DMS153 (cell line): ENCODE measurements at places on chromosomes 3 and 15.

DNA sequence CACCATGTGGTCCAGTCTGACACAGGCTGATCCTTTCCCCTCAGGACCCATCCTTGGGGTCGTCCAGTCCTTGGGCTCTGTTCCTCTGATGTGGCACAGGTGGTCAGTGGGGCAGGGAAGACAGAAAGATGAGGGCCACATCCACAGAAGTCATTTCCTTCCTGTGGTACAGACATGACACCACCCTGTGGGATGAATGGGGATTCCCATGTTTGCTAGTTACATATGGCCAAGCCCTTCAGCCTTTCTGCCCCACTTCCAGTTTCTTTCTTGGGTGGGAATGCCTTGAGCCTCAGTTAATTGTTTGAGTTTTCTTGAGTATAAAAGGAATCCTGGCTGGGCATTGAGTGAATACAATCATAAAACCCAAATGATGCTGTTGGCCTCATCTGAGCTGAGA is 284.7 kb upstream of the CTDSPL start:
- no peak for DNase-seq

- no peak for DNase-seq
These were observed 41.6 kb downstream of the KLHL18 start for GRCh38 chr3:47324278-47324865.

DNA sequence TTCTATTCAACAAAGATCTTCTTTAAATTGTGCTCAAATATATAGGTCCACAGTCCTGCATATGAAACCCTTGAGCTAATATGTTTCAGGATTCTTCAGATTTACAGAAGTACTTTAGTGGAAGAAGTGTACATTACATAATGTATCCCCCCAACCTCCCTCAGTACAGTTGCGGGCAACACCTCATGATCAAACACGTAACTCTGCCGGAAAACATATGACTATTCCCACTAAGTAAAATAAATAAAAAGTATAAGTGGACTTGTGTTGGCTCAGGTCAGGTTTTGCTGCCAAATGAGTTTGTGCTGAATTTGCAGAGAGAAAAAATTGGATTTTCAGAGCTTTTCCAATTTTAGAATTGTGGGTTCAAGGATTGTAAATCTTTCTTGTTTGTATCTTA is 267.6 kb upstream of the MDFIC2 start:
- DNase-seq, result no peak

- DNase-seq, result no peak
These were observed 26.1 kb downstream of the PTH1R start for GRCh38 chr3:46903341-46904302.

GRCh38 chr3:111895071-111895470 is 36.0 kb downstream of the PHLDB2 start:
- peak; percentile 38 for DNase-seq

DNA sequence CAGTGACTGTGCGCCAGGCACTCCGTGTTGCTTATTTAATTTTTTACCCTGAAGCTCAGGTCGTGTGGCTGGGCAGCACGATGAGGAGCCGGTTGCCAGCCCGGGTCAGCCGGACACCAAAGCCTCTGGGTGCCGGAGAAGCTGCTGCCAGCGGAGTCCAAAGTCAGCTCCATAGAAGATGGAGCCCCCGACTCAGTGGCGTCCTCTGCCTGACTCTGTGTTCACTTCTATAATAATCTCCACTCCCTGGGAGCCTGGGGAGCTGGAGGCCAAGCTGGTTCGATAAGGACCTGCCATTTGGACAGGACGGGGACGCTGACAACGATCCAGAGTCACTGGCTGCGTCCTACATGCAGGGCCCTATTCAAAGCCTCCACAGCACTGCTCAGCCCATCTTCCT is 78.6 kb downstream of the VGLL4 start:
- no peak for DNase-seq

DNA sequence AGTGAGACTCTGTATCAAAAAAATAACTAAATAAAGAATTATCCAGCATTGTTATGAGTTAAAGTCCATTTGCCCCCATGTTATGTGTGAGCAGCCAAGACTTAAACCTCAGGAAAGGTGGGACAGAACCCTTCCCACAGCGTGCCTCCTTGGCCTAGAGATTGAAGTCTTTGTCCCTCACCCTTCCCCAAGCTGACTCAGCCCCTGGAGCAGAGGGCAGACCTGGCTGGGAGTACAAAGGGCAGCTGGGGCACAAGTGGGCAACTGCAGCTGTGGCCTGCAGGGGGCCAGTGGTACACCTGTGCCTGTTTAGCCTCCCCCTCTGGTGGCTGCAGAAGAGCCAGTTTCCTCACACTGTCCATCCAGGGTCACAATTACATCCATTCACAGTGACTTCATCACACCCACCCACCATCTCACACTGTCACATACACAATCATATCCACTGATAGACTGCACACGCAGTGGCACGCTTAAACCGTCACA is 940 bp upstream of the ACY1 start:
- peak; percentile 18 for DNase-seq
